SHP77 treated with DMSO at 0.1 percent for 48 hours (cell line): ENCODE measurements at places on chromosomes 7 and 10.

DNA sequence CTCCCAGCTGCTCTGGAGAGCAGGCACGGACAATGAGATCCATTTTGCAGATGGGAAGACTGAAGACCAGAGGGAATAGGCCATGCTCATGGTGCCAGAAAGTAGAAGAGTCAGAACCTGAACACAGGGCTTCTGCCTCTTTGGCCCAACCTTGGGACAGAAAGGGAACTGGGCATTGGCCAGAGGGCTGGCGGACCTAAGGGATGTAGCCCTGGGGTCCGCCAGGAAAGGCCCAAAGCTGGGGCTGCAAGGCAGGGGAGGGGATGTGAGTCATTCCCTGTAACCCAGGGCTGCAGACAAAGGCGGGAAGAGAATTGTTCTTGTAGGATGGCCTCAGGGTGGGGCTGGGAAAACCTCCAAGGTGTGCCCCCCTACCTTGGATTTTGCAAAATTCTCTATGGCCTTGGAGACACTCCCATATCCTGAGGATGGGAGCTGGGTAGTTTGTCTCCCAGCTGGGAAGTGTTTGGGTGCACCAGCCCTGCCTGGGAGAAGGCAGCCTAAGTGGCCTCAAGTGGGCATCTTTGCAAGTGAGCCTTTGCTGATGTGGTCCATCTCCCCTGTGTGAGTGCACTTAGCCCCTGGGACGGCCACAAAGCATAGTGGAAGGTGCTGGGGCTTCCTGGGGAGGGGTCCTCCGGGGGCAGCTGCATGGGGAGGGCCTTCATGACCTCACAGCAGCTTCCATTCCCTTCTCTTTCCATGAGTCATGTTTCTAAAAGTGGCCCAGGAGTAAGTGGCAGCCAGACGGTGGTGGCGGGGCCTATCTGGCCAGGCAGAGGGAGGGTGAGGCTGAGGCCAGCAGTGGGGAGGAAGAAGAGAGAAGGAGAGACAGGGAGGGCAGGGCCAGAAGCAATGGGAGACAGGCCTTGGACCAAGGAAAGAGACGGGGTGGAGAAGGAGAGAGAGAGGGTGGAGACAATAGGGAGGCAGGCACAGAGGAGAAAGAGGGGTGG, 9.2 kb downstream of the AQP1 start:
- DNase-seq: no peak

GRCh38 chr7:25619963-25620799, 391.9 kb upstream of the NPVF start:
- no peak for DNase-seq

DNA sequence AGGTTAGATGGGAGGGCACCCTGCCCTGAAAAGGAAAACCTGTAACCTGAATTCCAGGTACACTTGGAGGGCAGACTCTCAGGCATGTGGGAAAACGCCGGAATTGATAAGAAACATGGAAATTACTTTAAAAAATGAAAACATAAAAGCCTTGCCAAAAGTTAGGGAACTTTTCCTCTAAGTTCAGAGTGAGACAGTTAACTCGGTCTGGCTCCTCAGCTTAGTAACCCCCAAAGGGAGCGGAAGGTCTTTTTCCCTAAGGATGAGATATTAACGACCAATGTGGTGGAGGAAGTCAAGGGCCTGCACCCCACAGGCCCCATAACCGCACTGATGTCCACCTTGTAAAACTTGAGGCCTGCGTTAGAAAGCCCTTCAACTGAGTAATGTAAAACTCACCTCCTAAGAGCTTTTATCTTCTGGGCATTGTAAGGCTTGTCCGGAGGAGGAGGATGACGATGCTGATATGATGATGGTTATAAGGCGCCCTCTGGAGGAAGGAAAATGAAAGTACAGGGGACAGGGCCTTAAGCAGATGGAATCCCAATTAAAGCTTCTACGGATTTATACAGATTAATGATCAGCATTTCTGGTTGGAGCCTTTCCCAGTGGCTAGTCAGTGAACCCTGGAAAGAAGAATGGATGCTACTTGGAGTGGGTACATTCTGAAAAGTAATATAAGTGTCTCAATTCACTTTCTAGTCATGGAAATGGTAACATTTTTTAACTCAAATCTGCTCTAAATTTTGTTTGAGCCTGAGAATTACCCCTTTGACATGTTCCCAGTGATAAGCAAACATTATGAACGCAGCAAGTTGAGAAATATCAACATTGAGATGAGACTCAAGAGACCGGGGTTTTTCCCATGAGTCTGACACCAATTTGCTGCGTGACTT, 694 bp downstream of the COL1A2 start:
- no peak for DNase-seq

GRCh38 chr7:115327326-115327725, 405.4 kb downstream of the MDFIC start:
- DNase-seq: no peak

GRCh38 chr7:152152267-152152666, 126.8 kb downstream of the GALNT11 start:
- DNase-seq: no peak

DNA sequence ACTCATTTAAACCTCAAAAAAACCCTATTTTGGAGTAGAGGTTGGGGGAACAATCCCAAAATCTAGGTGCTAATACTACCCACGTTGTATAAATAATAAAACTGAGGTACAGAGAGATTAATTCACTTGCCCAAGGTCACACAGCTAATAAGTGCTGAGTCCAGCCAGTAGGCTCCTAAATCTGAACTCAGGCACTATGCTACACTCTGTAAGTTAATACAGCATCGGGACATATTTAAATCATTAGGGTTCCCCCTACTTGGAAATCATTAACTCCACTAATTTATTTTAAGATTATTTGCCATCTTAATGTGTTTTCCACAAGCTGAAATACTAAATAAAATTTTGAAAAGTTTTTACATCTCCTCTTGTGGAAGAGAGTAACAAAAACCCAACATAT, 24.2 kb downstream of the PIP4K2A start:
- DNase-seq: no peak

DNA sequence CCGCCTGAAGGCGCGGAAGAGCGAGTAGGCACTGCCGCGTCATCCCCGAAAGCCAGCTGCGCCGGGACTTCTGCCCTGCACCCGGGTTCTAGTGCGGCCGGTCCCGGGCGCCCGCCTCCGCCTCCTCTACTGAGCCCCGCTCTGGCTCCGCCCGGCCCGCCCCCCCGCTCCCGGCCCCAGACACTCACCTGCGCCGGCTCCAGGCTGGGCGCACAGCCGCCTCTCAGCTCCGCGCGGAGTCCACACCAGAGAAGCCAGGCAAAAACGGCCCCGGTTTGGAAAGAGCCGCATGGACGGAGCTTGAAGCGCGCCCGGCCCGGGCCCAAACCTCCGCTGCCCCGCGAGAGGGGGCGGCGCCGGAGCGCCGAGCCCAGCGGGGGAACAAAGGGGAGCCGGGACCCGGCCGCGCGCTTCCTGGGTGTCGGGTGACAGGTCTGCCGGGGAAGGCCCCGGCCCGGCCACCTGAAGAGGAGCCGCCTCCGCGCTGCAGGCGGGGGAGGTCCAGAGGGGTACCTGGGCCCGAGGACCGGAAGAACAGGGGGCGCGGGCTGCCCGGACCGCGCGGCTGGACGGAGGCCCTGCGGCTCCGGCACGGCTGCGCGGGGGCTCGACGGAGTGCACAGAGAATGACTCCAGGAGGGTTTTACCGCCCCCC, 168.2 kb downstream of the NRF1 start:
- no peak for DNase-seq

DNA sequence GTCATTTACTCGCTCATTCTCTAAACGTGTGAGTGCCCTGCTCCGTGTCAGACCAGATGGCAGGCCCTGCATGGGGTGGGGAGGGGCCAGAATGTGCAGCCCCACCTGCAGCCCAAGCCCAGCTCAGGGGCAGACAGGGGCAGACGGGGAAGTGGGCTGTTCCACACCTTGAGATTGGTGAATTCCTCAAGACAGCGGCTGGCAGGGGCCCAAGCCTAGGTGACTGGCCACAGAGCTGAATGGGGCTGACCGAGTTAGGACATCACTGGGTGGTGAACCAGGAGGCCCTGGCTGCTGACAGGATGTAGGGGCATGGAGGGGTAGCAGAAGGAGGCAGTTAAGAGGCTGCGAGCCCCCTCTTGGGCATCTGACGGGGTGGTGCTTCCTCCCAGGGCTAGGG, 79.1 kb downstream of the MGMT start:
- DNase-seq: no peak

GRCh38 chr10:28393956-28394568, 91.2 kb upstream of the MPP7 start:
- DNase-seq: peak; percentile 21

- DNase-seq: no peak
Observed at GRCh38 chr7:5420067-5420880, 3.4 kb downstream of the TNRC18 start.

DNA sequence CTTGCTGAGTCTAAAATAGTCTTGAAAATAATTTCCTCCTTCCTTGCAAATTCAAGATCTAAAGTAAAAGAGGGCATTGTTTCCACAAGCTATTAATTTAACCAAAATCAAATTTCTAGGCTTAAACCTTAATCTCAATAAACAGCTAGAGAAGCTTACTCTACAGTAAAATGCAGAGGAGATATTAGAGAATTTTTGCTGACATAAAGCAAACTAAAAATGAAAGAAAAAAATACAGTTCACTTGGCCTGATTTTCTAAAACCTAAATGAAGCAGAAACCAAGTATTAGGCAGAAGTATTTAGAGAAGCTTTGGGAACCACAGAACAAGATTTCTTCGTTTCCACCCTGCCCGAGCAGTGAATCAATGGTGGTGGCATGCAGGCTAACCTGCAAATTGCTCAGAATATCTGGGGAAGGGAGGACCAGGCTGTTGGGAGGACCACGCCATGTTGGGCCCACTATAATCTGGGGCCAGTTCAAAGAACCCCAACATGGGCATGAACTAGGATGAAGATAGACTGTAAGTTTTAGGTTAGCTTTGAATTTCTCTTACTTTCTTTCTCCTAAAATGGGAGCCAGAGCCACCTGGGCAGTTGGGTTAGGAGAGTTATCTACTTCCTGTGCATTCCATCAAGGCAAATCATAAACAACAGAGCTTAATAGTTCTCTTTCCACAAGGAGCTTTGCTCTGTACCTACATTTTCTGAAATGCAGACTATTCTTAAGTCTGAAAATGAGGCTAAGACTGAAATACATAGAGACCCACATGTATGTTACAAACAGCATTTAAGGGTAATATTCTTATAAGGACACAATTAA, 4.1 kb downstream of the LAMB1 start:
- DNase-seq: no peak

- no peak for DNase-seq
Observed at GRCh38 chr10:126945351-126946030, 40.3 kb downstream of the DOCK1 start.

DNA sequence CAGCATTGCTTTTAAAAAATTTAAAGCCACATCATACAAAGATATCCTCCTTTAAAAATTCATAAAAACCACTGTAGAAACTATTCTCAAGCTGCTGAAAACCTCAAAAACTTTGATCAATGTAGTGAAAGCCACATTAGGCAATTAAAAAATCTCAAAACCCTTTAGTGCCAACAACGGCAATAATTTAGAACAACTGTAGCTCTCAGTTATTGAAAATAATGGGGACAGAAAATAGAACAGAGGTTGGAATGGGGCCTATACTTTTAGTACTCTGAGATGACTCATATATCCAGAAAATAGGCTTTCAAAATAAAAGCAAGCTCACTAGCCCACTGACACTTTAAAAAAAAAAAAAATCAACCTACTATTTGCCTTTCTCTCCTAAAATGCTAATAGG, 87.5 kb downstream of the GSAP start:
- DNase-seq: no peak

- DNase-seq: no peak
Observed at GRCh38 chr7:156473476-156474240, 166.9 kb upstream of the RNF32 start.

DNA sequence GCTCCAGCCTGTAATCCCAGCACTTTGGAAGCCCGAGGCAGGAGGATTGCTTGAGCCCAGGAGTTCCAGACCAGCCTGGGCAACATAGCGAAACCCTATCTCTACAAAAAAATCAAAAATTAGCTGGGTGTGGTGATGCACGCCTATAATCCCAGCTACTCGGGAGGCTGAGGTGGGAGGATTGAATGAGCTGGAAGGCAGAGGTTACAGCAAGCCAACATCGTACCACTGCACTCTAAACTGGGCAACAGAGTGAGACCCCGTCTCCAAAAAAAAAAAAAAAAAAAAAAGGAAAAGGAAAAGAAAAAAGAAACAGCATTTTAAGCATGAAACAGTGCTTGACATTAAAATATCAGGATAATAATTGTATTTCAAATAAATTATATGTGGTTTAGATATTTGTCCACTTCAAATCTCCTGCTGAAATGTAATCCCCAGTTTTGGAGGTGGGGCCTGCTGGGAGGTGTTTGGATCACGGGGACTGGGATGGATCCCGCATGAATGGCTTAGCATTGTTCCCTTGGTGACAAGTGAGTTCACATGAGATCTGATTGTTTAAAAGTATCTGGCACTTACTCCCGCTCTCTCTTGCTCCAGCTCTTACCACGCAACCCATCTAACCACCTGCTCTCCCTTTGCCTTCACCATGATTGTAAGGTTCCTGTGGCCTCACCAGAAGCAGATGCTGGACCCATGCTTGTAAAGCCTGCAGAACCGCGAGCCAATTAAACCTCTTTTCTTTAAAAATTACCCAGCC, 103.4 kb downstream of the SRPK2 start:
- no peak for DNase-seq

GRCh38 chr7:121334875-121335648, 6.3 kb downstream of the WNT16 start:
- DNase-seq: no peak

DNA sequence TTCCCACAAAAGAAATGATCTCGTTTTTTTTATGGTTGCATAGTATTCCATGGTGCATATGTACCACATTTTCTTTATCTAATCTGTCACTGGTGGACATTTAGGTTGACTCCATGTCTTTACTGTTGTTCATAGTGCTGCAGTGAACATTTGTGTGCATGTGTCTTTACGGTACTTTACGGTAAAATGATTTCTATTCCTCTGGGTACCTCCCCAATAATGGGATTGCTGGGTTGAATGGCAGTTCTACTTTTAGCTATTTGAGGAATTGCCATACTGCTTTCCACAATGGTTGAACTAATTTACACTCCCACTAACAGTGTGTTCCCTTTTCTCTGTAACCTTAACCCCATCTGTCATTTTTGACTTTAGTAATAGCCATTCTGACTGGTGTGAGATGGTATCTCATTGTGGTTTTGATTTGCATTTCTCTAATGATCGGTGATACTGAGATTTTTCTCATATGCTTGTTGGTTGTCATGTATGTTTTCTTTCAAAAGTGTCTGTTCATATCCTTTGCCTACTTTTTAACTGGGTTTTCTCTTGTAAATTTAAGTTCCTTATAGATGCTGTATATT, 37.2 kb downstream of the MKLN1 start:
- no peak for DNase-seq

DNA sequence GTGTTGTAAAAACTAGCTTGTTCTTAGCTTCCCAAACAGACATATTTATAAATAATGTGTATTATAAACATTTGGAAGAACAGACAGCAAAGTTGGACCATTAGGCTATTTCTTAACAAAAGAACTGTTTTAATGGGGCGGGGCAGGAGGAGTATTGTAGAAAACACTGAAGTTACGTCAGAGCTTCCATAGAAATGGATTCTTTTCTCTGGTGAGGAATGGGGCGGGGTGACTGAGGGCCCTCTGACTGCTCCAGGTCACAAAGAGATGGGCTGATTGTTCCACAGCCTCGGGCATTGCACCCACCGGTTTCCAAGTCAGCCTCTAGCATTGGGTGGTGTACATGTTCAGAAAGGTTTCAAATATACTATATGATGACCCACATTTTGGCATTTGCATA, 36.8 kb upstream of the ADAM12 start:
- DNase-seq: no peak

GRCh38 chr7:99199226-99199625, 8.7 kb downstream of the KPNA7 start:
- no peak for DNase-seq
